ENCODE measurements at places on chromosomes 7 and 10. TPM values are rescaled to one million over a fixed set of nuclear protein-coding genes. Genes with fewer than 3 reads are reported as not detected.

LEP gene
- not detected for polyA plus RNA-seq

VAX1 gene
- not detected for polyA plus RNA-seq

BCL7B gene
- polyA plus RNA-seq: 78.5 TPM

AFAP1L2 gene
- polyA plus RNA-seq: 3.0 TPM

KEL gene
- not detected for polyA plus RNA-seq

DDC gene
- not detected for polyA plus RNA-seq

TRDMT1 gene
- 6.6 TPM for polyA plus RNA-seq

UPK3BL2 gene
- polyA plus RNA-seq: 3.9 TPM

SPDYE8 gene
- polyA plus RNA-seq: 0.19 TPM

HOXA9 gene
- polyA plus RNA-seq: 0.20 TPM

TDRD1 gene
- polyA plus RNA-seq: not detected

XRCC2 gene
- polyA plus RNA-seq: 0.43 TPM

ACBD7 gene
- not detected for polyA plus RNA-seq

GRB10 gene
- polyA plus RNA-seq: 0.11 TPM

NUTM2D gene
- polyA plus RNA-seq: 0.19 TPM

SEMA3E gene
- not detected for polyA plus RNA-seq

CRYGN gene
- not detected for polyA plus RNA-seq

HOXA3 gene
- not detected for polyA plus RNA-seq

LRIT1 gene
- polyA plus RNA-seq: not detected

NKX2-3 gene
- not detected for polyA plus RNA-seq

SPDYE2 gene
- polyA plus RNA-seq: 1.2 TPM

SEMA3A gene
- 0.08 TPM for polyA plus RNA-seq

SAMD9L gene
- polyA plus RNA-seq: 57.3 TPM

LIPJ gene
- not detected for polyA plus RNA-seq

ABCB1 gene
- polyA plus RNA-seq: 2.5 TPM

EMX2 gene
- polyA plus RNA-seq: not detected

ZNF804B gene
- polyA plus RNA-seq: not detected

CTBP2 gene
- 0.50 TPM for polyA plus RNA-seq

CCDC71L gene
- polyA plus RNA-seq: 5.4 TPM

CCL26 gene
- not detected for polyA plus RNA-seq

PLXNA4 gene
- not detected for polyA plus RNA-seq

SHH gene
- polyA plus RNA-seq: not detected

ZNF25 gene
- 3.2 TPM for polyA plus RNA-seq

AVPI1 gene
- polyA plus RNA-seq: 3.3 TPM

All from IgD-negative memory B cell (primary cell).